ENCODE measurements at places on chromosomes 12 and 14.
A peak's percentile ranks its signal among the peaks of the same experiment; 100 is the strongest.

DNA sequence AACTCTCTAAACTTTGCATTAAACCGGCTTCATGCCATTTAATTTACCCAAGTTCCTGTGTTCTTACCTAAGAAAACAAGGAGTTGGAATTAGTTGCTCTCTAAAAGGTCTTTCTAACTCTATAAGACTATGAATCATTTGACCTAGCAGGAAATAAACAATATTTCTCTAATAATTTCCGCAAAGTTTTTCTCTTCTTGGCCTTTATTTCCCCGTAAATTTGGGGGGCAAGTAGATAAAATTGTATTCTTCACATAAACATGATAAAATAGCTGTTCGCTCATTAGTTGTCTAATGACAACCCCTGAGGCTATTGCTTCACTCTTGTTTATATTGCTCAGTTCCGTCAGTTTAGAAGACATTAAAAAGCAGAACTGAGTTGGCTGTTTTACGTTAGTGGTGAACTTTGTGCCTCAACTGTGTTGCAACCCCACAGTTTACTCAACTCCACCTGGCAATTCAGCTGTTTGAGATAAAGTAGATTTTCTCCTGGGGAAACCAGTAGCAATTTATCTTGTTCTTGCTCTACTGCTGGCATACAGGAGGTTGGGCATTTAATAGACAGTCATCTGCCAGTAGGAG lies 74.7 kb downstream of the BTG1 start:
- DNase-seq, result no peak

GRCh38 chr14:24080888-24081738 lies 9.8 kb downstream of the CPNE6 start:
- DNase-seq, result peak; percentile 46

DNA sequence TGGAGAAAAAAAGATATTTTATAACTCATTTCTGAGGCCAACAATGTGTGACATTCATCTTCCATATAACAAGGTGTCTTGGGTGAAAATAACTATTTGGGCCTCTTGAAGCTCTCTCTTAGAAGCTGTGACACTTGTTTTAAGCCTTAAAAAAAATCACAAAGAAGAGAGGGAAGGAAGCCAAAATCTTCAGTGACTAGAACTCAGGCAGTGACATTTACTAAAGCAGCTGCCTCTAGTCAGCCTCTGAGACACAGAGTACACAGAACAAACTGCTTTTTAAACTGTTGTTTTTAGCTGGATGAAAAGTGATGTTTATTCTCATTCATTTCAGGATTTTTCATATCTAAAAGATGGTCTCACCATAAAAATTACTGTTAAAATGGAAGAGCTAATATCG lies 793.6 kb downstream of the GALC start:
- peak; percentile 16 for DNase-seq

- no peak for DNase-seq
These were observed 26.6 kb downstream of the NT5DC3 start for GRCh38 chr12:103814436-103814835.

DNA sequence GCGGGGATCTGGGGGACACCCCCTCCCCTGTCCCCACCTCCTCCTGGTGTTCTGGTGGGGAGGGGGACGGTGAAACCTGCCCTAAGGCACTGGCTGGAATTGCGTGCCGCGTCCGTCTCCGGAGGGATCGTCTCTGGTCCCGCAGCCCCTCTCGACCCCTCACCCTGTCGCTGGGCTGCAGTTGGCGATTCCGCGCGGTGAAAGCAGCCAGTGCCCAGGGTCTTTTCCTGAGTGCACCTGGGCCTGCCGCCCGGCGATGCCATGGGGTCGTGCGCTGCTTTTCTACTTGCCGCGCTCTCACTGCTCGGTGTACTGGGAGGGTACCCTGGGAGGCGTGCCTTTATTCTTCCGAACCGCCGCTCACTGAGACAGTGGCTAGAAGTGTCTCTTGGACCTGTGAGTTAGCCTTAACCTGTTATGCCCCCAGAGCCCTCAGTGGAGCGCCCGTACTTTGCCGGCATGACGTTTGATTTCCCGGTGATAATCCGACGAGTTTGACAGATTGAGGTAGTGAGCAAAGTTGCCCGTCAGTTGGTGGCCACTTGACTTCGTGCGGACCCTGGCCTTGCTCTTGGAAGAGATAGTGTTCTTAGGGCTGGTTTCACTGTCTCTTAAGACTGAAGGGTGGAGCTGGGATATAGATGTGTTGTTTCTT lies 788 bp downstream of the SFSWAP start:
- DNase-seq, result no peak

GRCh38 chr12:48420039-48420775 lies 52.2 kb upstream of the ANP32D start:
- no peak for DNase-seq

GRCh38 chr14:36438883-36439282 lies 81.1 kb downstream of the NKX2-1 start:
- DNase-seq, result no peak

DNA sequence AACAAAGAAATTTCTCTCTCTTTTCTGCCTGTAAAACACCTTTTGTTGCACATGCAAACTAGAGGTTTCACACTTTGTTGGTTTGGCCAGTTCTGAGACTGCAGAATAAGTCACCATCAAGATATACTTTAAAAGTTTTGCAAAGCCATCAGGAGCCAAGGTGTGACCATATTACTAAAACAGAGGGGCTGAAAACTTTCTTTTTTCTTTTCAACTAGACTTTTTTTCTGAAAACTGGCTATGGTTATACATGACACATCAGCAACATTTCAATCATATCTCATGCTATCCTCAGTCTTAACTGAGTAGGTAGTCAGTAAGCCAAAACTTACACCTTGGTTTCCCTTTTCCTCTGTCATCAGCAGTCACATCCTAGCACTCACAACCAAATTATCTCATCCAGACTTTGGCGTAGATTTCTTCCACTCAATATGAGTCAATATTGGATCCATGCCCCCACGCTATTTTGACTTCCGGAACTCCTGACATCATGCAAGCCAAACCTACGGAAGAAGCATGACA lies 4.1 kb upstream of the IFNG start:
- no peak for DNase-seq

DNA sequence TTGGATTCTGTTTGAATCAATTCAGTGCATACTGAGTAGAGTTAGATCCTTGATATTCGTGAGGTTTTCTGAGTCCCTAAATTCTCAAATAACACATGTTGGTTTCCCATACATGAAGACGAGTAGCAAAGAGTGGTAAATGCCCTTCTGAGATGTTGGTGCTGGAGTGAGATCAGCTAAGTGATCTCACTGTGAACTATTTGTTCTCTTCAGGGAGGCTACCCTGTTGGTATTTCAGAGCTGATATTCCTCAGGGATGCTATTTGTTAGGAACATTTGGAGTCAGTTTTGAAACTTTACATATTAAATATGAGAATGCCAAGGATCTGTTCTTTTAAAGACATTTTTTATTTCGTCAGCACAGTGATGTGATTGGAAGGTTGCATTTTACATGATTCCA lies 54.7 kb downstream of the SUSD6 start:
- no peak for DNase-seq

DNA sequence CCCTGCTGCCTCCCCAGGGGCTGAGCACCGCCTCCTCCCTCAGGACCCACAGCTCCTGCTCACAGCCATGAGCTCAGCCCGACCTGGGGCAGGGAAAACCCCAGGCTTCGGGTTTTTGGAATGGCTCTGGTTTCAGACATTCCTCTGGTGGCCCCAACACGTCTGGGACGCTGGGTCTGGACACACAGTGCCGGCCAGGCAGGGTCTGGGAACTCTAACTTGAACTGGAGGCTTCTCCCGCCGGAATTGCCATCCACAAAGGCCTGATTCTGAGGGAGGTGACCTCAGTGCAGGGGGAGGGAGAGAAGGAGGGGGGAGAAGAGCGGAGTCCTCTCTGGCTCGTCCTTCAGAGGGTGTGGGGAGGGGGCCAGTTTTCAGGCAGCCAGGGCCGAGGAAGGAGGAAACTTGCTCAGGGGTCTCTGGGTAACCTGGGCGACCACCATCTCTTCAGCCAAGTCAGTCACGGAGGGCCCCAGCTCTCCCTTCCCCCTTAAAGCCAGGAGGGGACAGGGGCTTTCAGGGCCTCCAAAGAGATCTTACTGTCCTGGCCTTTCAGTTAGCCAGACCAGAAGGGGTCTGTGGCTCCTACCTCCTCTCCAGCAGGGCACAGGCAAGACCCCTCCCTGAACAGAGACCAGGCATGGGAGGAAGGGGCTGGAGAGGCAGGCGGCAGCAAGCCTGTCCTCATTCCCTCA lies 19.4 kb downstream of the NCKAP5L start:
- peak; percentile 82 for DNase-seq

GRCh38 chr12:67943141-67943892 lies 45.9 kb upstream of the IFNG-AS1 start:
- peak; percentile 77 for DNase-seq

Measured in globus pallidus (tissue), 1 donor.